SW 1271 (cell line): ENCODE measurements at places on chromosomes 2 and 18.

DNA sequence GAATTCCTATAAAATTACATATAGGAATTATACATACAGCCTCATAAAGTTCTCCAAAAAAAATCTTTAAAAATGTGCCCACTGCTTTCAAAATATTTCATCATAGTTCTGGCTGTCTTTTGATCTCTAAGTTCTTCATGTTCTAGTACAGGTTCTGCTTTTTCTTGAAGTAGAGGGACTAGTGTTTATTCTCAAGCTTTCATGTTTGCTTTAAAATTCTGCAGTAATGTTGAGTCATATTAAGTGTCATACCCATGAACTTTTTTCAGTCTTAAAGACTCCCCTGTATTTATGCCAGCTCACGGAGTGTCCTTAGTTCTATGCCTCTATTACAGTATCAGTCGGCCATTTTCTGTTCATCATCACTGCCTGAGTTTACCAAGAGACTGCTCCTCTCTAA is 54.8 kb upstream of the CCDC141 start:
- no peak for DNase-seq

DNA sequence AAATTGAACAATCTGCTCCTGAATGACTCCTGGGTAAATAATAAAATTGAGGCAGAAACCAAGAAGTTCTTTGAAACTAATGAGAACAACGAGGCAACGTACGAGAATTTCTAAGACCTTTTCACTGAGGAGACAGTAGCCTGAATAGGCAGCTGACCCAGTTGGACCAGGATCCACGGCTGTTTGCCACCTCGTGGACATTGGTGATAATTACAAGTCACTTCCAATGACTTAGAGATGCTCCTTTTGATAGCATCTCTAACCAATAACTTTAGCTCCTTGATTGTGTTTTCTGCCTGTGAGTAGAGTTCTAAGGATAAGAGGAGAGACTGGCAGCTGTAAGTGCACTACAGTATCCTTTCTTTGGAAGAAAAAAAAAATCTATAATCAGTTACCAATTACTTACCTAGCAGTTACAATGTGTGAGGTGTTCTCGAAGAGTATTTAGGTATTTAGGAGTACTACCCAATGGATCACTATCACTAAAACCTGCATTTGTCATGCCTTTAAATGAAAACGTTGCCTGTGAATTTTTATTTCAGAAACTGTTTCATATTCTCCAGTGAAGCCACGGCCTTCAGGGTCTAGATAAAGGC is 31.3 kb upstream of the CNTNAP5 start:
- no peak for DNase-seq

- no peak for DNase-seq
Observed at GRCh38 chr2:151357359-151357758, at the start of gene TNFAIP6. TSS of gene TNFAIP6 (plus strand) at chr2:151357592. CDS start at chr2:151357667, 75 bp downstream.

GRCh38 chr2:145220496-145220895 is 700.6 kb upstream of the ZEB2 start:
- no peak for DNase-seq
